ENCODE measurements at places on chromosomes 7 and 10.

DNA sequence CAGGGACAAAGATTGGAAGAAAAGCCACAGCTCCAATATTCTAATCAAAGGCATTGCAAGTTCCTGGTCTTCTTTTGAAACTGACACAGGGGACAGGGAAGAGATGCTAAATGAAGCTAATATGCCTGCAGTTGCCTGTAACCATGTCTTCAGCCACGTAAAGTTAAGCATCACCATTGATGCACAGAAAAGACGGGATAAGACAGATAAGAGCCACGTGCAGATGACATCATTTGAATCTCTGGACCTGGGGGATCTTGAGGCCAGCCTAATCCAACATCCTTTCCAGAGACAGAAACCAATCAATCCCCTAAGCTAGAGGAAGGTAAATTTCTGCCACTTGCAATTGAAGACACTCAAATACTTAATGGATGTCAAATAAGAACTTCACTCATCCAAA lies 93.4 kb downstream of the PIP4K2A start:
- no peak for DNase-seq

GRCh38 chr7:115749924-115750323 lies 280.6 kb downstream of the TFEC start:
- no peak for DNase-seq

- no peak for DNase-seq
Observed at GRCh38 chr10:30579574-30579973, 50.0 kb downstream of the LYZL2 start.

GRCh38 chr10:21995557-21995956 lies 8.0 kb downstream of the DNAJC1 start:
- no peak for DNase-seq

DNA sequence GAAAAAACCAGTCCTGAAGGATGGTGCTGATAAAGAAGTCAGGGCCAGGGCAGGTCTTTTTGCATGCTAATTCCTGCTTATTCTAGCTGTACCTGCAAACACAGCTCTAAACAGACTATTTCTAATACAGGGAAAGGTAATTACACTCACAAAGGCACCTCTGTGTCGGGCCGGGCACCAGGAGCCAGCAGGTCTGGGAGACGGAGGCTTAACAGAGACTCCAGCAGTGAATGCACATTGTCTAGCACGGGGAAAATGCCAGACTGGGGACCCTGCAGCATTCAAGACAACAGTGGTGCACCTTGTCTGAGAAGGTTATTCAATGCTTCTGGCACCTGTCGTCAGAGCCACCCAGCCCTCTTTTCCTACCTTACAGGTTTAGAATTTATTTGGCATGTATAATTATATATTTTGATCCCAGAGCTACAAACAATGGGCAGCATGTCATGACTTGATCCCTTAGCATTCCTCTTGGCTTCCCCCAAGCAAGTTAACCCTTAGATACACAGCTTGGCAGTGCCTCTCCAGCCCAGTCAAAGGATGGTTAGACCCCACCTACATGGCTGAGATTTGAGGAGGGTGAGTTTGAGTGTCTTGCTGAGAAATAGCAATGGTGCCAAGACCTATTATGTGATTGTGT lies 185.2 kb downstream of the SLC25A13 start:
- no peak for DNase-seq

GRCh38 chr7:69091521-69091920 lies 506.8 kb upstream of the AUTS2 start:
- no peak for DNase-seq

- DNase-seq: no peak
Observed at GRCh38 chr10:10911035-10911434, 106.6 kb upstream of the CELF2 start.

DNA sequence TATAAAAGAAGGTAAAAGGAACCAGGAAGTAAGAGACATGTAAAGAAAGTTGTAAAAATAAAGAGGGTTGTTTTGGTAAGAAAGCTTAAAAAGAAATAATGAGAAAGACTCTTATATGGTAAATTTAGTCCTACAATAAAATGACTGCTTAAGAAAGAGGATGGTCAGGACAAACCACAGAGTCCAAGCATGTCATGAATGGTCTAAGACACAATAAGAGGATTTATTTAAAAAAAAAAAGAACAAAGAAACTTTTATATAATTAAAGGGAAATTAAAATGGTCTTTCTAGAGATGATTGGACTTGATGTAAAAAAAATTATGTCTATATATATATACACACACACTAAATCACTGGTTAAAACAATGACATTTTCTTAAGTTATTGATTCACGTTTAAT lies 18.2 kb downstream of the ATAD1 start:
- DNase-seq: no peak

GRCh38 chr7:31553661-31554081 lies 39.8 kb downstream of the ITPRID1 start:
- DNase-seq: no peak

DNA sequence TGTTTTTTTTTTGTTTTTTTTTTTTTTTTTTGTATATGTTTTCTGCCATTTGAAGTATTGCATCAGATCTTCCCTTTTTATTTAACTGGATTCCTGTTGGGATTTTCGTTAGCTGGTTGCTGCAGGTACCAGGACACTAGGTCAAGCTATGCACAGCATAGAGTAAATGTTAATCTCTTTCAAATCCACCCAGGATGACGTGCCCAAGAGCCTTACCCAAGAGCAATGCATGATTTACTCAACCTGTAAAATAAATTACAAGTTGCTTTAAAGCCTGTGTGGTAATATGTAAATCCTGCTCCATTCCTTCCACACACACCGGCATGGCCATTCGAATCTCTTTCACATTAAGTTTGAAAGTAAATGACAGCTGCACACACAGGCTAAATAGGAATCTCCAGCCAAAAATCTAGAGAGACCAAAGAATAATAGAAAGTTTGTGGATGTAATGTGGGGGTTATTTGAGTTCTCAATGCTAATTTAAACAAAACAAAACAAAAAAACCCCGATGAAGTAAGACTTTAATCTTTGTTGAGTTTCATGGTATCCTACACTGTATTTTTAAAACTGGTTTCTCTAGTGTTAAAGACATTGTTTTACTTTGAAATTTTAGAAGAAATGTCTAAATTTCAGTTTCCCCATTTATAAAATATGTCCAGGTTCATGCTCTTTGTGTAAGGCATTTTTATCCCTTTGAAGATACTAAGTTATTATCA lies 167.9 kb downstream of the FRMD4A start:
- DNase-seq: no peak

DNA sequence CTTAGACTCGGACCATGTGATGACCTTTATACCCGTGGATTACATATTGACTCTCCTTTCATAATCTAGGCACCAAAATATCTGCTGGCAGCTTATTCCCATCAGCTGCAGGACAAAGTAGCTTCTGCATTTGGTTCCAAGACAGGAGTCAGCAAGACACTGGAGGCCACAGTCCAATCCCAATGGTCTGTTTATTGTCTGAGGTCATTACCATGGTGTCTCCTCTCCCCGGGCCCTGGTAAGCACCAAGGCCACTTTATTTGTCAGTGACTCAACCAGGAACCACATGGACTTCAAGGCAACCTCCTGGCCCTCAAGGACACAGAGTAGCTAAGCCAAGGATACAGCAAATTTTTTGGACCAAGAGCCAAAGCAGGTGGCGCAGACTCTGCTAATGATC lies 36.1 kb downstream of the KCNMA1 start:
- no peak for DNase-seq

GRCh38 chr10:23439961-23440889 lies 1.4 kb downstream of the OTUD1 start:
- peak; percentile 2 for DNase-seq

- DNase-seq: peak; percentile 73
Observed at GRCh38 chr10:103481974-103482531, 3.0 kb upstream of the CALHM3 start.

DNA sequence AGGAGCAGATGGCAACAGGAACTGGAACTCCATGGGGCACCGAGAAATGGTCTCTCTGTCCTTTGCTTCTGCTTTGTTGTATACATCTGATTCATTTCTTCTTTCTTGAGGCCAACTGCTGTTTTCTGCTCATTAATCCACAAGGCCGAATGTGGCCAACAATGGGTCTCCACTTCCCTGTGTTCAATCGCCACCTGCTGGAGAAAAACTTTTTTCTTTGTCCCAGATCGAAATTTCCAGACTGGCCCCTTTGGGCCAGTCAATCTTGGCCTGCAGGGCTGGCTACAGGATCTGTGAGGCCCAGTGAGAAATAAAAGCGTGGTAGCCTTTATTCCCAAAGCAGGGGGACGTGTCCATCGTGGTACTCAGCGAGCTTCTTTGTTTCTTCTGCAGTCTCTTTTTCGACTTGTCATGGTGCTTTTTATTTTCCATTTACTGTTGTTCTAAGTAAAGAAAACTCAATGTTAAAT lies 58.8 kb downstream of the PARP12 start:
- DNase-seq: peak; percentile 79

DNA sequence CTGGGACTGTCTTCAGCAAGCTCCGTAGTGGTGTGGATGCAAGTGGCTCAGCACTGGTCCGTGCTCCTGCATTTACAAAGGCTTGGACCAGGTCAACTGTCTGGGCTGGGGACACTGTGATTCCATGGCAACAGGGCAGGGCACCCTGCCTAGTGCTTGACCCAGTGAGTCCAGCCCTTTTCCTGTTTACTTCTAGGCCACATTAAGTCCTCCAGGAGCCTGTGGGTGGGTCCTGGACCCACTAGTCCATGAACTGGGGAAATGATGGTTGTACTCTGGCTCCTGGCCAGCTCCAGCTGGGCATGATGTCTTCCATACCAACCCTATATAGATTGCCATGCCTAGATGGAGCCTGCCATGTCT lies 152.0 kb downstream of the RPS24 start:
- no peak for DNase-seq

- no peak for DNase-seq
Observed at GRCh38 chr7:11604505-11604904, 227.5 kb downstream of the THSD7A start.

GRCh38 chr7:111832174-111832573 lies 269.9 kb upstream of the IMMP2L start:
- no peak for DNase-seq

- DNase-seq: no peak
Observed at GRCh38 chr7:44215531-44215930, 14.8 kb downstream of the YKT6 start.

GRCh38 chr7:113071465-113071864 lies 15.2 kb downstream of the GPR85 start:
- DNase-seq: peak; percentile 40

DNA sequence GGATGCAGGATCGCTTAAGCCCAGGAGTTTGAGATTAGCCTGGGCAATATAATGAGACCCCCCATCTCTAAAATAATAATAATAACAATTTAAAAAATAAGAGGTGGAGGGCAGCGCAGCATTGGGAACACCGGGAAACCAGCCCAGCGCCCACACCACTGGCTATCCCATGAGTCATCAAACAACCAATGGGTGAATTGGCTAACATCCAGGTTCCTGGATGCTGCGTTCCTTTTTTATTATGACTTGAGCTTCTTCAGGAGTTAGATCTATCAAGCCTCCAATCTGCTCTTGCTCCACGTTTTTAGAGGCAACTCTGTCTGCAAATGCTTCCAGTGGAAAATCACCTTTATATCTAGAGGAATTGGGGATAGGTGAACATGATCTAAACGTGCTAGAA lies 10.0 kb upstream of the LRRC4 start:
- DNase-seq: peak; percentile 85

- DNase-seq: no peak
Observed at GRCh38 chr10:76558996-76559891, 1078.4 kb downstream of the KCNMA1 start.
